Inflammatory macrophage treated with lipopolysaccharide for 4 hours (primary cell): ENCODE measurements at places on chromosomes 5 and 9.

GRCh38 chr9:93025736-93026135 lies 32.8 kb upstream of the SUSD3 start:
- DNase-seq = no peak

GRCh38 chr5:143426437-143426991 lies 23.0 kb upstream of the NR3C1 start:
- DNase-seq = no peak

- peak; percentile 92 for DNase-seq
These were observed 22.3 kb downstream of the FAM78A start for GRCh38 chr9:131253891-131254491.

DNA sequence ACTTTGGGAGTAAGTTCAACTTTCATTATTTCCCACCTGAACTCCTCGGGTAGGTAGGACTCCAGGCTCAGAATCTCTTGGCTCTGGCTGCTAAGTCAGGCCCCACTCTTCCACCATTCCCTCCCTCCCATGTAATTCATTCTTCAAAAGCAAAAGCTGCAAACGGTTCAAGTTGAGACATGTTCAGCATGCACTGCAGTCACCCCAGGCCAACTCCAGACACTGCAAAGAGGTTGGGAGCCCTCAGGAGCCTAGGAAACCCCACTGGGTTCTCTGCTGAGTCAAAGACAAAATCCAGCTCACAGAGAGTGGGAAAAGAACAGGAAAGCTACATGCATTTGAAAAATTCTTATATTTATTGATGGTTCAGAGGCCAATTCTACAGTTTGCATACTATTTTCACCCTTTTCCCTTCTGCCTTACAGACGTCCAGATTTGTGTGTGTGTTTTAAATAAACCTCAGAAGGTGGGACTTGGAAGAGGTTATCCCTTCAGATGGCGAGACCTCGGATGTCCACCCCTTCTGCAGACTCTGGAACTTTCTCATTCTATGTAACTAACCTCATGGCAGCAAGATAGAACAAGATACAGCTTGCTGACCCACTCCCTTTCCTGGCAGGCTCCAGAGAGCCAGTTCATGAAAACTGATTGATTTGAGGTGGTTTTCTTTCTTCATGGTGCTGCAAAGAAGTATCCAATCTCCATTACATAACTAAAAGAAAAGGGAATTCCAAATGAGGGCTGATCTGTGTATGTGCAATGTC lies 65.7 kb upstream of the EQTN start:
- no peak for DNase-seq

- no peak for DNase-seq
These were observed 32.5 kb upstream of the SSBP2 start for GRCh38 chr5:81783401-81783800.

DNA sequence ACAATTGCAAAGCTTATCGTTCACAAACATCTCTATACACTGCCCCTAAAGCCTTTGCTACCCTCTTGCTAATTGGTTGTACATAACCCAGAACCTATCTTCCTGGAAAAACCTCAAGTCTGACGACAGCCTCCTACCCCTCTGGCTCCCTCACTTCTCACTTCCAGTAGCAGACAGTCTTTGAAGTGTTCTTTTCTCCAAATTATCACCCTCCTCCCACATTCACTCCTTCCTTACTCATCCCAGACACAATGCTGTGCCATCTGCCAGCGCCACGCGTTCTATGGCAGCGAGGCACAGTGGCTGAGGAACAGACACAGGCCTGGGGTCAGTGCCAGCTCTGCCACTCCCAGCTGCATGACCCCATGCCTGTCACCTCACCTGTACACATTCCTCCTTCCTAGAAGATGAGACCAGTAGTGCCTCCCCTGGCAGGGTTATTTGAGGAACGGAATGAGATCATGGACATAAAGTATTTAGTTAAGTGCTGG lies 27.7 kb downstream of the CLTA start:
- no peak for DNase-seq

DNA sequence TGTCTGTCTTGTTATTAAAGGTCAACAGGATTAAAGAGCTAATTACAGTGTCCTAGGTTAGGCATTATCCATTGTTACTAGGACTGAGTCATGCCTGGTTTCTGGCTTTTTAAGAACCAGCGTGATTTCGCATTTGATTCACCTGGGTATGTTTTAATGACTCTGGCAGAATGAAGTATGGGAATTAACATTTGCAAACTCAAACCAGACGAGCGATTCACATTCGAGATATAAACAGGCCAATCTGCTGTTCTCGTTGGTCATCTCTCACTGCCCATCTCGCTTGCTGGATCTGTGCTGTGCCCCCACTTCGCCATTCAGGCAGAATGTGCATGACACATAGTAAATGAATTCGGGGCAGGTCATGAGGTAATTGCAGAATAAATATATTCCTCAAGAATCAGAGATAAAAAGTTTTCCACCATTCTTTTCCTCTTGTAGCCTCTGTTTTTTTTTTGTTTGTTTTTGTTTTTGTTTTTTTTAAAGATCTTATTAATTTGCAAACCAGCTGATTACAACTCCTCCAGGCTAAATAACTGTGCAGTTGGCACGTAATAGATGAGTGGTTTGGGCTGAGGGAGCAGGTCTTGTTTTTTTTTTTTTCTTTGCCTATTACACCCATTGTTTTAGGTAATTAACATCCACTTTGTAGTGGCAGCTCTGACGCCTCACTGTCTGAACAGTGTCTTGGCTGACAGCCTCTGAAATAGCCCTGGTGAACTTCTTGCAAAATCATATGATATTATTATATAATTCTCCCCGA lies 313.5 kb upstream of the MSX2 start:
- DNase-seq = no peak

DNA sequence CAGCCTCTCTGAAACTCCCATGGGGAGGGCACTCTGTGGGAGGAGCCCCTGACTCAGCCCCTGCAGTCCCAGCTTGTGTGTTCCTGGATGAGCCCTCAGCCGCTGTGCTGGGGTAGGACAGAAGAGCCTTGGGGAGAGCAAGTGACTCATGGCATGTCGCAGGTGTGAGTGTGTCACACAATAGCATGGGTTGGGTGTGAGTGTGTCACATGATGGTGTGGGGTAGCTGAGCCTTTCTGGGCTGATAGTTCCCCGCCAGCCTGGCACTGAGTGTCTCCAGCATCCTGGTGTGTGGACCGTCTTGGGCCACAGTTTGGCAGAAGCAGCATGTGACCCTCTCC lies 83.4 kb downstream of the PHF2 start:
- DNase-seq = no peak

GRCh38 chr9:128495296-128495695 lies 9.2 kb upstream of the GLE1 start:
- DNase-seq = no peak

GRCh38 chr9:78671785-78672184 lies 374.9 kb downstream of the PSAT1 start:
- DNase-seq = no peak

DNA sequence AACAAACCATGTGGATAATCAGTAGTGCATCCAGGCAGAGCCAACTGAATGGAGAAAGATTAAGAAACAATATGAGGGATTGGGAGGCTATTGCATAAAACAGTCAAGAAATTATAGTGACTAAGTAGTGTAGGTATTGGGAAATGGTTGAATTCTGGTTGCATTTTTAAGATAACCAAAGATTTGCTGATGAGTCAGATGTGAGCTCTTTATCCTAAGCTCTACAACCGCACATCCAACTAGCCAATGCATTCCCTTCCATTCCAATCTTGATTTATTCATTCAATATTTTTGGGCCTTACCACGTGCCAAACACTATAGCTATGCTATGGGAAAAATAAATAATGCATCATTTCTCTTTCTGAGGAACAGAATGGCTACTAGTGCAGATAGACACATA lies 524.5 kb upstream of the RGMB start:
- no peak for DNase-seq

DNA sequence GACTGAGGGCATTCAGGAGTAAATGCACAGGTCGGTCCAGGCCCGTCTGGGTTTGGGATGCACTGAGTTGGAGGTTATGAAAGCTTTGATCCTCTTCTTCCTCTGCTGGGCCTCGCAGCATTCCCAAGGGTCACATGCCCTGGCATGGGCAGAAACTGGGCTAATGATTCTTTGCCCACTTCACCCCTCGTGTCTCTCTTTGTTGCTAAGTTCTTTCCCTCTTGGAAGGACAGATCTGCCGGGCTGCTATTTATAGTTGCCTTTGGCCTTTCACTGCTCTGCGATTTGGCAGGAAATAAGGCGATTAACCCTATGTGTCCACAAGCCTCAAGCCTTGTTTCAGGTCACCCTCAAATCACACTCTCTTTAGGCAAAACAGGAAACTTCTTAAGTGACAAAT lies 66.9 kb downstream of the ENTREP1 start:
- DNase-seq = no peak

DNA sequence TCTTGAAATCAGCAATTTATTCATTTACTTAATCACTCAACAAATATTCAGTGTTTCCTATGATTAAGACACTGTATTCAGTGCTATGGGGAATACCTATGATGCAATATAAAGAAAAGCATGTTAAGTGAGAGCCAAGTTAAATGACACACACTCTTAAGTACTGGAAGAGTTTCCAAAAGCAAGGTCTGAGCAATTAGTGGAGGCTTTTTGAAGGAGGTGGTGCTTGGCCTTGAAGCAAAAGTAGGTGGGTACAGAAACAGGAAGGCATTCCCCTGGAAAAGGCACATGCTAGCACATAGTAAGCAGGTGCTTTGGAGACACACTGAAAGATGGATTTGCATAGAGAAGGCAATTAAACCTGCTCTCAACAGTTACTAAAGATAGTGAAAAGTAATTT lies 4.0 kb downstream of the TSLP start:
- peak; percentile 46 for DNase-seq

GRCh38 chr5:6510973-6511372 lies 62.3 kb downstream of the UBE2QL1 start:
- no peak for DNase-seq

GRCh38 chr9:131012396-131012917 lies 3.5 kb downstream of the LAMC3 start:
- no peak for DNase-seq

- no peak for DNase-seq
These were observed 533.4 kb upstream of the BRINP1 start for GRCh38 chr9:119902611-119903010.

- DNase-seq = no peak
These were observed 384.7 kb downstream of the ENC1 start for GRCh38 chr5:74255692-74256392.

GRCh38 chr9:78575771-78576170 lies 278.8 kb downstream of the PSAT1 start:
- DNase-seq = no peak

DNA sequence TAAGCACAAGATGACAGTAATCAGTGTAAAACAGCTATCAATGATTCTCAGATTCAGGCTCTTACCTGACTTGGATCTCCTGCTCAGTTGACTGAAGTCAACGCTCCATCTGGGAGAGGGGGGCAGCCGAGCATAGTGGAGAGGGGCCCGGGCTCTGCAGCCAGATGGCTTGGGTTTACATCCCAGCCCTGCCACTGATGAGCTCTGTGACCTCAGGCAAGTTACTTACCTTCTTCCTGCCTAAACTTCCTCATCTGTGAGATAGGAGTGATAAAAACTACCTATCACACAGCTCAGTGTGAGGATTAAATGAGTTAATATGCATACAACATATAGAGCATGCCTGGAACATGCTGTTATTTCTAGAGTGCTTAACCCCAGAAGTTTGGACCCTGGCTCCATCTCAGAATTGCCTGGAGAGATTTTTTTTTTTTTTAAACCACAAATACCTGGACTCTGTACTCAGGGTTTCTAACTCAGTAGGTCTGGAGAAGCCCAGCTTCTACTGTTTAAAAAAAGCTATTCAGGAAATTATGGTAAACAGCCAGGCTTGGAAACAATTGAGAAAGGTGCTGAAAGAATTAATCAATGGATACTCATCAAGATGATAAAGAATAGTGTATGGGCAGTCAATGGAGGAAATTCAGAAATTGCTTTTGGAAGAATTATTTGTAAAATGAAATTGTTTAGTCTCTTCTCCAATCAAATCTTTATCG lies 72.2 kb downstream of the ANKRD55 start:
- no peak for DNase-seq

DNA sequence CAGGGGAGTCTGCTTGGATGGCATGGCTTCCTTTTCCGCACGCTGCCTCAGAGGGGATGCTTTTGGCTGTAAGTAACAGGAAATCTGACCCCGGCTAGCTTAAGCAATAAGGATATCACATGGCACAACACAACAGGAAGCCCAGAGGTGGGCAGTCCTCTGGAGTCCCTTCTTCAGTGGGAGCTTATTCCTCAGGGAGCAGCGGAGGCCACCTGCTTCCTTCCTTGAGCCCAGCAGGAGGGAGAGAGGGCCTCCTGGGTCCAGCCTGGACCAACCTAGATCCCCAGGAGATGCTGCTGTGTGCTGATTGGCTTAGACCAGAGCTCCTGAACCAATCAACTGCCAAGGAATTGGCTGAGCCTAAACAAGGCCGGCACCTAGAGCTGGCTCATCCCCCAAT lies 66.3 kb downstream of the C9orf50 start:
- DNase-seq = no peak
